Anterior cingulate cortex (tissue), 58 donors: ENCODE measurements at places on chromosomes 7 and 10.

- DNase-seq = no peak
Measured at GRCh38 chr7:108000875-108001763, 1.8 kb downstream of the LAMB1 start.

GRCh38 chr7:23184709-23185359, 3.0 kb downstream of the NUP42 start:
- DNase-seq = peak; percentile 22

DNA sequence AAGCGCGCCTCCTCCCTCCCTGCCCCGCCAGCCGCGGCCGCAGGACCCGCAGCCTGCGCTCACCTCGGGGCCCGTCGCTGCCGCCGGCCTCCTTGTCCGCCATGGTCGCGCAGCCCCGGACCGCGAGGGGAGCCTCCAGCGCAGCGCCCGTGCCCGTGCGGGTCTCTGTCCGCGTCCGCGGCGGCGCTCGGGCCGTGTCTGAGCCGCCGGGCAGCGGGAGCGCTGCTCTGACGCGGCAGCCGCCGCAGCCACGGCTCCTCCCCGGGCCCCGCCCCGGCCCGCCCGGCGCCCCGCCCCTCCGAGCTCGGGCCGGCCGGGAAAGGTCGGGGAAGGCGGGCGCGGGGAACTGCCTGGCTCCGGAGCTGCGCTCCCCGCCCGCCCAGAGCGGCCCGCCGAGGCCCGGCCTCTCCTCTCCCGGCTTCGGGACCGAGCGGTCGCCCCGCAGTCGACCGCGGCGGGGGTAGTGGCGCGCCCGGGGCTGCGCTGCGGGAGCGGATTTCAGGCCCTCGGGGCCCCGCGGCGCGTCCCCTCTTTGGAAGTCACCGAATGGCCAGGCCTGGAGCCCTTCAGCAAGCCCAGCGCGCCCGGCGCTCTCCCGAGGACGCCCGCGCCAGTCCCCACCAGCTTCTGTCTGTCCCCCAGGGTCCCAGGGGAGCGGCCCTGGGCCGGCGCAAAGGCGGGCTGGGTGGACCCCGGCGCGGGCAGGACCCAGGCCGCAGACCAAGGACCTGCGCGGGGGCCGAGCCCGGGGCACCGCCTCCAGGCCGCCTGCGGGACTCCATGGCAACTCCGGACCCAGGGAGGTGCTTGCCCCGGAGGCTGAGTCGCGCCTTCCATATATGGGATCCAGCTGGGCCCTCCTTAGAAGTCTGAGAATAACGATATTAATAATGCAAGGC, at the start of gene HSPA12A:
HSPA12A (minus strand) TSS at position 200 of the 899 bp plus-strand sequence; CDS start at position 103, 97 bp downstream.
- peak; percentile 76 for DNase-seq

DNA sequence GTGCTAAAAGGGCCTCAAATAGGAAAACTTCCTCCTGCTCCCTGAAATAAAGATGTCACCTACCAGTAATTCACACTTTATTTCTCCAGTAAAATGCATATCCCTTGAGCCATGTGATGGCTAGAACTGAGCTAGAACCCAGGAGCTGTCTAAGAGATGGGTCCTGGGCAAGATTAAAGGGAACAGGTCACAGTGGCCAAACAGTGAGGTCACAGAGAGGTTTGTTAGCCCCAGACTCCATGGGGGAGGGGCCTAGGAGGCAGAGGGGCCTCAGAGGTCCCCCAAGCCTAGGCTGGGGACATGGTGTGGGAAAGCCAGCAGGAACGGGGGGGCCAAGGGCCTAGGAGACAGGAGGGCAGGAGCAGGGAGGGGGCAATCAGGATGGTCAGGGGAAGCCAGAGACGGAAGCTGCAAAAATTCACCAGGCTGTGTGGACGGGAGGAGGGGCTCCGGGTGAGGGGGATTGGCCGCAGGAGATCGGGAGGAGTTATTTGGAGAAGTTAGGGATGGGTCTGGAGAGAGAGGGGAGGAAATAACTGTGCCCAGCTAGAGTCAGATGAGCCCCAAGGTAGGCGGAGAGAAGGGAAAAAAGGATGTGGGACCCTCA, 3.3 kb downstream of the FBXO24 start:
- no peak for DNase-seq

- DNase-seq = no peak
Measured at GRCh38 chr10:30396293-30396692, 37.7 kb upstream of the MAP3K8 start.

- no peak for DNase-seq
Measured at GRCh38 chr7:159143780-159144757, 598 bp downstream of the VIPR2 start.

DNA sequence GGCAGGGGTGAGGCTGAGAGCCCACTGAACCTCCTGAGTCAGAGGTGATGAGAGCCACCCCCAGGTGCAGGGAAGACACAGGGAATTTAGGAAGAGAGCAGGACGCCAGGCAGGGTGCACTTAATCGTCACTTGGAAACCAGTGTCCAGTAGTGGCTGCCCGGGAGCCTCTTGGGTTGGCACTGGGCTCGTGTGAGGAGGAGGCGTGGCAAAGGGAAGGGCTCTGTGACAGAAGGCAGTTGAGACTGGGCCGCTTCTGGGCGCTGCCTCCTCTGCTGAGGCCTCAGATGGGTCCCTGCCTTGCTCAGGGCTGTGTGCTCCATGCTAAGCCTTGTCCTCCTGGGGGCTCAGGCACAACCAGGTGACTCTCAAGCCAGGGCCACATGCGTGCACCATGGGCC, 13.3 kb downstream of the RET start:
- DNase-seq = no peak

GRCh38 chr7:132045481-132045980, 489.1 kb upstream of the PODXL start:
- DNase-seq = no peak

GRCh38 chr7:111677848-111678247, 115.6 kb upstream of the IMMP2L start:
- DNase-seq = no peak

DNA sequence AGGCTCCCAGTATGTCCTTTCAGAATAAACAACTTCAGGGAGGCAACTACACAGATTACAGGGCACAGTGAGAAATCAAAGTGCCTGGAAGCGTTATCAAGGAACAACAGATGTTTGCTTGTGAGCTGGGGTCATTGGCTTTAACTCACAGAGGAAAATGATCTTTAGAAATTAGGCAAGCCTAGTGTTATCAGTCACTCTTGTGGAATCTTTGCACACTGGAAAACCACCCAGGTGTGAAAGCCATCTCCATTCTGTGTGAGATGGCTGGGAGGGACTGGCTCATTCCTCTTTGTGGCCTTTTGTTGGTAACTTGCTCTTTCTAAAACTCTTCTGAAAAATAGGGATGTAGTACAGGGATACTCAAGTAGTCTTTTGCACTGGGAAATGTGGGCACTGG, 716.0 kb downstream of the XPNPEP1 start:
- DNase-seq = no peak

- DNase-seq = no peak
Measured at GRCh38 chr7:31271641-31272405, 68.7 kb downstream of the NEUROD6 start.

DNA sequence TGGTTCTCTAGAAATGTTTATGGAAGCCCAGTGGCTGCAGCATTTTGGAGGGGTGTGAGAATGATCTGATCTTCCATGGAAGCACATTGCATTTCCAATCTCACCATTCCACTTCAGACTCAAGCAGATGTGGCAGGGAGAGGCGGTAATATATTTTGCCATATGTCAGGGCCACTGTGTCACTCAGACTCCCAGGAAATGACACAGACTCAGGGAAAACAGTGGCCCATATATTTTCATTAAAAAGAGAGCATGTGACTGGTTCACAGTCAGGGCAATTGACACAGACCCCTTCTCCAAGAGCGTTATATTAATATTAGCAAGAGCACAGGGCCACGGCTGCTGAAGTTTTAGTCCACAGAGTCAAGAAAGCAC, 149.3 kb upstream of the NRP1 start:
- DNase-seq = no peak

- no peak for DNase-seq
Measured at GRCh38 chr7:131071786-131072504, 255.7 kb upstream of the MKLN1 start.

DNA sequence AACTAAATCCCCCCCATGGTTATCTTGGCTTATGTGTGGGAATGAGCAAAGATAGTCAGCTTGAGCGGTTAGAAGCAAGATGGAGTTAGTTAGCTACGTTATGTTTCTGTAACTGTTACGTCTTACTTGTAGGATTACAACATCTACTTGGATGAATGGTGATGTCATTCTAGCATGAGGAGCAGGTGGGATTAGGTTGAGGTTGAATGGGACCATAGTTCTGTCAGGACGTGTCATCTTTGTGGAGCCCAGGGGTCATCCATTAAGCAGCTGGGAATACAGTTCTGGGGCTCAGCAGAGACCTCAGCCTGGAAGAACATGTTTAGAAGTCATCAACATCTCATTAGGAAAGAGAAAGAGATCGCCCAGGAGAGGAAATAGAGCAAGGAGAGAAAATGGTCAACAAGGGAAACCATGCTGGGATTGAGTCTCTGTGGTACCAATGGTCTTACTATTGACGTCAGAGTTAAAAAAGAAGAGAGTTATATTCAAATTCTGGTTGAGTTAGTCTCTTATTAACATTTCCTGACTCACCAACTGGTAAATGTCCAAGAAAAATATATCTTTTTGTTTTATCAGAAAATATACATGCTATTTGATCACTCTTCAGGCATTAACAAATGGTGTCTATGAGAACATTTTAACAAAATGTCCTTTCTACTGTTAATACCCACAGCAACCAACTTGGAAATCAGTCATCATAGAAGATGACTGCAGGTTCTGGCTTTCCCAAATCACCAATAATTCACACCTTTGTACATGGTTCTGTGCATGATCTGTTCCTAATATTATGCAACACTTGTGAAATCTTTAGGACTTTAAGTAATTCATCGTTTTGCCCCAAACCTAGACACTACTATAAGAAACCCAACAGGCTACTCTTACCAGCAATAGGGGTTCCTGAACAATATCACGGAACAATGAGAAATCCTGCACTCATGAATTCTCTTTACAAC, 96.9 kb downstream of the KIAA1217 start:
- no peak for DNase-seq

DNA sequence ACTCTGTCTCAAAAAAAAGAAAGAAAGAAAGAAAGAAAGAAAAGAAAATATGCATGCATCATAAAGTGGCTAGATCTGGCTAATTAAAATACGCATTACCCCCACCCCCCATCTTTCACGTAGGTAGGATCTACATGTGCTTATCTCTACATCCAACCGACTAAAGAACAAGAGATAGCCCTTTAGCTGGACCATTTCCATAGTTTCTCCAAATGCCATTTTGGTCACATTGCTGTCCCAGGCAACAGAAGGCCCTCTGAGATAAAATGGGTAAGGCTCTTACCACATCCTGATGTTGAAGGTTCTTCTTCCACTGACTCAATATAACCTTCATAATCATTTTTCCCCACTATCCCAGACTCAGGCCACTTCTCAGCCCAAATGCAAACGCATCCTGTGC, 31.5 kb downstream of the PIK3AP1 start:
- no peak for DNase-seq

- no peak for DNase-seq
Measured at GRCh38 chr10:129774736-129775401, 189.2 kb downstream of the EBF3 start.

- no peak for DNase-seq
Measured at GRCh38 chr7:84495128-84495527, 300.5 kb upstream of the SEMA3A start.
